ENCODE measurements at places on chromosomes 5 and 9.
A peak's percentile ranks its signal among the peaks of the same experiment; 100 is the strongest.

DNA sequence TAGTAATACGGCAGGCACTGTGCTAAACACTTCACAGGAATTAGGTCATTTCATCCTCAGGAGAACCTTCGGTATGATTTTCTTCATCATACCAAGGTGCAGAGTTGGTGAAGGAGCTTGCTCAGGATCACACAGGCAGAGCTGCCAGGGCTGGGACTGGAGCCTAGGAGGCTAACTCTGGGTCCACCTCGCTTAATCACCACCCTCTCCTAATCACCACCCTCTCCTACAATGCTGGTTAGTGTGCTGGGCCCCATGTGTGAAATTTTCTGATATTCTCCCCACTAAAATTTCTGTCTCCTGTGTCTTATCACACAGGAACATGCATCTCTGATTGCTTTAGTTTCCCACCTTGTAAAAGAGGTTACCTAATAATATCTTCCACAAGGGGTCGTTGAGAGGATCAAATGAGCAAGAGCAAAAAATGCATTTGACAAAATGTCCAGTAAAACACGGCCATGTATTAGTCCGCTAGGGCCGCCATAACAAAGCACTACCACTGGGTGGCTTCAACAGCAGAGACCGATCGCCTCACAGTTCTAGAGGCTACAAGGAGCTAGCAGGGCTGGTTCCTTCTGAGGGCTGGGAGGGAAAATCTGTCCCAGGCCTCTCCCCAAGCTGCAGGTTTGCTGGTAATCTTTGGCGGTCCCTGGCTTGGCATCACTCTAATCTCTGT is 128.2 kb upstream of the NFIB start:
- ATAC-seq, result peak; percentile 70

DNA sequence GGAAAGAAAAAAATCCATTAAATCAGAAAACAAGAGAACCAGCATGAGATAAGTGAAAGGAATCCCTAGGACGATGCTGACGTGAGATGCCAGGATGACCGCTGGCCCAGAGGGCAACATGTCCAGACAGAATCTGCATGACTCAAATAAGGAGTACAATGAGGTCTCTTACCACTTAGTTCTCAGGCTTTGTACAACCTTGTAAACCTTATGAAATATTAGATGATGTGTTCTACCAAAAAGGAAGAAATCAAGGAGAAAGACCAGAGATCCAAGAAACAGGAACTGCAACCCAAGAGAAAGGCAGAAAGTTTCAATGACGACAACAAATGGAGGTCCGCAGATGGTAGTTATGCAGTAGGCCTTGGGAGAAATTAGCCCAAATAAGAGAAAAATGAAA is 2.8 kb upstream of the GPR150 start:
- no peak for ATAC-seq

GRCh38 chr9:88767504-88767790 is 223.8 kb upstream of the S1PR3 start:
- no peak for ATAC-seq

- no peak for ATAC-seq
Measured at GRCh38 chr9:38112049-38112448, 43.0 kb upstream of the SHB start.

- no peak for ATAC-seq
Measured at GRCh38 chr5:19616701-19617215, 371.2 kb downstream of the CDH18 start.

DNA sequence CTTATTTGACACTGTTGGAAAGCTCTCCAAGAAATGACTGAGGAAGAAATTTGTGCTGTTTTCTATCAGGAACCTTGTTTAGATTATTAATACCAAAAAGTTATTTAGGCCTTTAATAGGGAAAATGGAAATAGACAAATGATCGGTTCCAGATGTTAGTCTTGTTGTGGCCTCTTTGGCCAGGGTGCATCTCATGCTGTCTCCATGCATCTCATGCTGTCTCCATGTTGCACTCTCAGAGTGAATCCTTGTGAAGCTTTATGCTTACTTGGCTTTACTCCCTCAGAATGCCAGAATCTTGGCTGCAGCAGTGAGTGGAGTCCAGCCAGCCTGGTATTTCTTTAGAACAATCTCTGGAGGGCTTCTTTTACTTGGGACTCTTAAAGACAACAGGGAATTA is 185.5 kb downstream of the ARHGAP26 start:
- ATAC-seq, result peak; percentile 52

GRCh38 chr5:115098041-115098702 is 71.5 kb downstream of the TRIM36 start:
- peak; percentile 98 for ATAC-seq

DNA sequence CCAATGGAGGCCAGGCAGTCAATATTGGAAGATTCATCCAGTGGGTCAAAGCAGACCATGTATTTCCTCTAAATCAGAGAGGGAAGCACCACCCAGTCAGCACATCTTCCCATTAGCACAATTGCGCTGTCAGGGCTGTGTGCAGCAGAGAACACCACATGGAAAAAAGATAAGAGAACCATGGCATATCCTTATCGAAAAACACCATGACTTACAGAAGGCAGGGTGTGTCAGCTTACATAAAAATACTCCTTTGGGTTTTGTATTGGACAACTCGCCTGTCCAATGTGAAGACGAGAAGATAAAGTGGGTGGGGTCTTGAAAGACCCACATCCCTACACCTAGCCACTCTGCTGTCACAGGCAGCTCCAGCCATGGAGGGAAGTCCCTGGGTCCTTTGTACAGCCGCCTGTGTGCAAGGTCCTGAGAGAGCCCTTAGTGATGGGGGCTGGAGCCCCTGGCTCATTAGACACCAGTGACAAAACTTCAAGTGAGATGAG is 71.9 kb upstream of the SPATA31E1 start:
- no peak for ATAC-seq

DNA sequence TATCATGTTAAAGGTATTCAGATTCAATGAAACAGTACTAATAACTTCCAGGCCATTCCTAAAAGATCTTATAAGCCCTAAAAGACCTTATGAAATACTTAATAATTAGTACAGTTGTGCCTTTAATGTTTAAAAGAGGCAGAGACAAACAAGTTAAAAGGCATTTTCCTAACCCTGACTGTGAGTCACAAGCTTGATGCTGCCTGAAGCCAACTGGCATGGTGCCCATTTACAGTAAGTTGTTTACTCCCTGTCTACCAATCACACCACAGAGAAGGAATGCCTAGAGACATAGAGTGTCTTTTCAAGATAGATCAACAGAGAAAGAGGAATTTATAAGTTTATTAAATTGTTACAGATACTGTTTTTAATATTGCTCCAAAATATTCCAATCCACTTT is 47.8 kb downstream of the NR3C1 start:
- peak; percentile 93 for ATAC-seq

GRCh38 chr5:86129009-86129408 is 488.7 kb upstream of the COX7C start:
- no peak for ATAC-seq

DNA sequence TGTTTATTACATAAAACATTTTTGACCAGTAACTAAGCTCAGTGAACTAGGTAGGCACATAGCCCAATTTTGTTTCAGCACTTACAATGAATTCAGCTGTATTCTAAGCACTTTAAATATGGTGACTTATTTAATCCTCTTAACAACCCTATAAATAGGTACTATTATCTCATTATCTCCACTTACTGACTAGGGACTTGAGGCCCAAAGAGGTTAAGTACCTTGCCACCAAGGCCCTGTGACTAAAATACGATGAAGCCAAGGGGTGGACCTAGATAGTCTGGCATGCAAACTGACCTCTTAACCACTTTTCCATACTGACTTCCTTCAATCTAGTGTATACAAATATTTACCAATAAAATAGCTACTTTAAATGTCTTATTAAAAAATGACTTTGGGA is 266.4 kb downstream of the ZNF608 start:
- ATAC-seq, result no peak

DNA sequence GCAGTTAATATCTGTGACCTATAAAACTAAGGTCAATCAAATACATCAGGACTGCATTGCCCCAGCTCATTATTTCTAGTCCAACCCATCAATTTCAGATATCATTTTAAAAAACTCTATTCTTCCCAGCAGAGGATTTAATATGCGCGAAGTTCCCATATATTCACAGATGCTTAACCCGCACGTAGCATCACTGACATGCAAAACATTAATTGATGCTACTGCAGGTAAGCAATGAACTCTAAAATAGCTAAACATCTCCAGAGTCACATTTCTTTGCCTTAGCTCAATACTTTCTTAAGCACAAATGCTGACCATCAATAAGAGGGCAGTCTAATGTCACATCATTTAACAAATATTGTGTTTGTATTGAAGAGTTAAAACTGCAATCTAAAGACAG is 586.6 kb upstream of the CDH18 start:
- no peak for ATAC-seq

DNA sequence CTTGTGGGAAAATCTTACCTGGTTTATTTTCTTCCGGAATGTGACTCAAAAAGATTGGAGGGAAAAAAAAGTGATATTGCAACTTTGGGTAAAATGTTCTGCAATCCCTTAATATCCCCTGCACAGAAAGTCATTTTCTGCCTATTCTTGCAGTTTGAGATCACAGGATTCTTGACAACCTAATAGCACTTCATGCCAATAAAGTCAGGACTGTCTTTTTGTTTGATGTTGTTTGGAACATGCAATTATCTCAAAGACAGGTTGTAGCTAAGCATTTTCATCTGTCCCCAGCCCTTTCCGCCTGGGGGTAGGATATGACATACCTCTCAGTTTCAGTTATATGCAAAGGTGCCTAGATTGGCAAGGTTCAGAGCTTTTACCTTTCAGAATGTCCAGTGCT is 63.9 kb downstream of the ALDH1A1 start:
- no peak for ATAC-seq

DNA sequence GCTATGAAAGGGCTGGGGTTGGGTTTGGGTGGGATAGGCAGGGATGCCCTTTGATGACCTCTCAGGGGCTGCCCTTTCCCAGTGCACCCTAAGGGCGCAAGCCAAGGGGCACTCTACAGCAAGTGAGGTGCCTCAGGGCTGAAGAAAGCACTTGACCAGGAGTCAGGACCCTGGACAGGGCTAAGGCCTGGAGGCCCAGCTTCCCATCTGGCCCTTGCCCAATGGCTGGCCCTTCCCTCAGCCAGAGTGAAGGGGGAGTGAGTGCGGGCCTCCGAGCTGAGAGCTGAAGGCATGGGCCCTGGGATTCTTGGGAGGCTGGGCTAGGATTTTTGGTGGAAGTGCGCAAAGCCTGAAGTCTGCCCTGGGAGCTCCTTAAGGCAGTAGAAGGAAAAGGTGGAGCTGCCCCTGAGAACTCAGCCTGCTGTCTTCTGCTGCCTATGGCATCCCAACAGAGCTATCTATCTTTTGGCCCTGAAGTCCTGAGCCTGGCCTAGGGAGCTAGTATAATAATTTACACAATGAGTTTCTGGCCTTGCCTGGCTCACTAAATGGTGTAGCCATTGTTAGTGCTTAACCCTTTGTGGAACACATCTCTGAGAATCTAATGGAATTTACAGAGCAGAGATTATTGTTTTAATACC is 16.4 kb downstream of the JADE2 start:
- peak; percentile 78 for ATAC-seq

DNA sequence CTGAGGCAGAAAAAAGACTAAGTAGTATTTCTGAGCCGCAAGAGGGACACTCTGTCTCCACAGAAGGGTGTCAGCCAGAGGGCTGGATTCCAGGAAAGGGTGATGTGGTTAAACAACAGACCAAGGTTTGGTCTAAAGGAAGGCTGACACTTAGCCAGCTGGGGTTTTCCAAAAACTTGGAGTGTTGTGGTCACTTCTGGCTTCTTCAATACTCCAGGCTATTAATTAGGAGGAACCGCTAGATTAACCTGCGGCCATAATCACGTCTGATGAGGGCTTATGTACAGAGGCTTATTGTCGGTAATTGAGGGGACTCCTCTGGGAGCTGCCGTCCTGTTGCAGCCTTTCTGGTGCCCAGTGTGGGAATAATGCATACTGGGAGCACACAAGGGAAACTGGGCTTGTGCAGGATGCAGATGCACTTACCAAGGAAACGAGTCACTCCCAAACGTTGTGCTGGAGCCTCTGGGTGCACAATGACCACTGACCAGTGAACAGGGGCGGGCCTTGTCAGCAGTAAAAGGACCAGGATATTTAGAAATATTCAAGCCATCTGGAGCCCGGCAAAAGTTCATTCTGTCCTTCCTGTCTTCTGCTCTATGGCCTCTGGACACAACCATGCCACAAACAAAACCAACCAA is 70.2 kb upstream of the TUT7 start:
- ATAC-seq, result no peak

- ATAC-seq, result no peak
Measured at GRCh38 chr9:109769250-109769649, 10.7 kb upstream of the PALM2AKAP2 start.

DNA sequence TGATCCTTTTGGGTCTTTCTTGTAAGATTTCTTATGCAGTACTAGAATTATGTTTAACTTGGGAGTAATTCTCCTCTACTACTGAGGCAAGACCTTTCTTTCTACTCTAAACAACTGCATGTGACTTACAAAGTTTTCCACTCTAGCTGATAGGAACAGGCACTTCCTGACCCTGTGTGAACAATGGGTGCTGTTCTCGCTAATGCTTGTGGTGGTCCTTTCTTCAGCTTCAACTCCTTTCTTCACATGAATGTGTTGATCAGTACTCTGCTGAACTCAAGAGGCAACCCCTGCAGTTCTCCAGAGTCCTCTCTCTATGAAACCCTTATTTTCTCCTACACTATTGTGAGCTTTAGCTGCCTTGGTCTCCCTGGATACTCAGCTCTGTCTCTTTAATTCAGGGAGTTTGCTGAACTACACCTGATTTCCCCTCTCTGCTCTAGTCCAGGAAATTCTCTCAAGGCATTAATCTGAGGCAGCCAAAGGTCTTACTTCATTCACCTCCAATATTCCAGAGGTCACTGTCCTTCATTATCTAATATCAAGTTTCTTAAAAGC is 484.6 kb upstream of the PIK3R1 start:
- ATAC-seq, result no peak

DNA sequence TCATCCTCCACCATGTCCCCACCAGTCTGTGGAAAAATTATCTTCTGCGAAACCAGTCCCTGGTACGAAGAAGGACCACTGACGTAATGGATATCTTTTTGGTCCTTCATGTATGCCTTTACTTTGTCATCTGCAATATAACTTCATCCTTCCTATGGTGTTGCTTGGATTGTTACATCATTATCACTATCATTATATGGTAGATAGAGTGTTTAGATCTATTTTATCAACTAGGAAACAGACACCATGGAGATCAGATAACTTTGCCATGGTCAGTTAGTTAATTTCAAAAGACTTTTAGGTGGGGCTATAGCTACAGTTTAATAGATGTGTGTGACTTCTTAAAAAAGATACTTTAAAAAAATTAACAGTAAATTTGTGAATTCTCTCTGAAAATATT is 23.8 kb upstream of the CAMLG start:
- ATAC-seq, result no peak

DNA sequence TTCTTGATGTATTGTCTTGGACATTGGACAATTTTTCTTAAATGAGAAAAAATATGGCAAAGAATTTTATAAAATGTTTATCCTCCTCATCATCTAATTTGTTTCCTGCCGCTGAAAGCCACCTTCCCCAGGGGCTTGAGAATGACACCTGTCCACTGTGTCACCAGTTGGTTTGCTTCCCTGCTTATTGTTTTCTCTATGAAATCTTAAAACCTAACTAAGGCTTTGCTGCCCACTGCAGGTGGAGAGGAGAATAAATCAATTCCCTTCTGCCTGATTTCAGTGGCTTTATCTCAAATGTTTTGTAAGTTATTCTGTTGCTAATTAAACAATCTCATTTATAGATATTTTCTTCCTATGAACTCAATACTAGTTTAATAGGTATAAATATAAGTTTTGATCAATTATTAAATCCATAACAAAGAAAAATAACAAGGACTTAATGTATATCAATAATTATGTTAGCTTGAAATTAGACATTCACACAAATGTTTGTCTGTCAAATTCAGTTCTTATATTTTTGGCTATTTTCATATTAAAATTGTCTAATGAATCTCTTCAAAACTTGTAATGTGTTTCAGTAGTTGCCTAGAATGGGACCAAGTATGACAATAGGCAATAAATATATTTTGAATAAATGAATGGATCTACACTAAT is 822.5 kb downstream of the PTPRD start:
- ATAC-seq, result no peak
